ENCODE measurements at places on chromosomes 2 and 18.
A peak's percentile ranks its signal among the peaks of the same experiment; 100 is the strongest.

DNA sequence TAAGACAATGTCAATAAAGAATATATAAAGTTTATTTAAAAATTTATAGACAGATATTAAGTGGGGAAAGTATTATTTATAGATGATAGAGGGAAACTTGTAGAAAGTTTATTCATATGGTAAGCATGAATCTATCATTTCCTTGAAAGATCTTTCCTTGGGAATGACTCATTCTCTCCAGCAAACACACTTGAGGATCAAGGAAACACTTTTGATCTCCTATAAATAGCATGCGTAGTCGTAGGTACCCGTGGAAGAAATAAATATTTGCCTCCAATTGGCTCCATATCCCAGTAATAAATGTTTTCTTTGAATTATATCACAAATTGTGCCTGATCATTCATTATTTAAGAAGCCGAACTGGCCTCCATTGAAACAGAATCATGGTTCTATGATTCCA is 483.4 kb downstream of the RNF144A start:
- DNase-seq = no peak

GRCh38 chr2:173028141-173028540 is 47.5 kb upstream of the MAP3K20 start:
- no peak for DNase-seq

- DNase-seq = no peak
Measured at GRCh38 chr2:191836853-191837769, 9.8 kb downstream of the CAVIN2 start.

DNA sequence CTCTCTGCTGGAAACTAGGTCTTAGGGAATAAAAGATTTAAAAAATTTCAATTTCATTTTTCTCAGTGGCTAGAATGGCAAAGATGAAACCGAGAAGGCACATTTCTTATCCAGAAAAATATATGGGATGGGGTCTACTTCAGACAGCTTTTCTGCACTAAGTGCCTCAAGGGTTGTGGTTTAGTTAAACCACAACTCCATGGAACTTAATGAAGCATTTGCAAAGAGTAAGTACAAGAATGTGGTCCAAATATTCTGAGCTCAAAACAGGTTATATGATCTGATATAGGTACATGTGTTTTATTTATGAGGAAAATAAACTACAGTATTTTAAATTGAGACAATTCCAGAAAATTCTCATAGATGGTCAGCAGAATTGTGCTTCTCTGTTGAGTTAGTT is 101.8 kb upstream of the FZD5 start:
- peak; percentile 12 for DNase-seq

DNA sequence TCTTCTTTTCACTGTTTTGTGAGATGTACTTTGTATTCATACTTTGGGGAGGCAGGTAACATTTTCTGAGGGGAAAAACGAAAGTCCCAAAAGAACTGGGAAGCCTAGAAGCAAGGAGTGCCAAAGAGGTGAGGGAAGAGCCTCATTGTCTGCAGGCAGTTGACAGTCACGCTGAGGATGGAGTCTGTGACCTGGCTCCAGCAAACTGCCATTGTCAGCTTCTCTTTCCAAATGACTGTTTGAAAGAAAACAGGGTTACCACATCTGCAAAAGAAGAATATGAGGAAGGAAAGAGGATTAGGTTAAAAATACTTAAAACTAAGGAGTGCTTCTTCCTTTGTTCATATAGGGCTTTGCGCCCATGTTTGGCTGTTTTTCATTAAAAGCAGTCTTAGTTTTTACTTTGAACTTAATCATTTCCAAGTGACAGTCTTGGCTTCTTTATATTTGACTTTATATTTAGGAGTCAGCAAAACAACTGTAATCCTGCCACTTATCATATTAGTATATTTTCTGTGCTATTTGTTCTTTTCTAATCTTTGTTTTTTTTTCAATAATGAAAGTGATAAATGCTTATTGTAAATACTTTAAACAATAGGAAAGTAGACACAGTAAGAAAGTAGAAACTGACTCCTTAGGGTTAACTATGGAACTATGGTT is 35.0 kb downstream of the CERS6 start:
- DNase-seq = peak; percentile 74

- no peak for DNase-seq
Measured at GRCh38 chr18:60865801-60866200, 467.4 kb upstream of the CDH20 start.

Measured in NB4 (cell line).